DMS153 (cell line): ENCODE measurements at places on chromosomes 12 and 14.

DNA sequence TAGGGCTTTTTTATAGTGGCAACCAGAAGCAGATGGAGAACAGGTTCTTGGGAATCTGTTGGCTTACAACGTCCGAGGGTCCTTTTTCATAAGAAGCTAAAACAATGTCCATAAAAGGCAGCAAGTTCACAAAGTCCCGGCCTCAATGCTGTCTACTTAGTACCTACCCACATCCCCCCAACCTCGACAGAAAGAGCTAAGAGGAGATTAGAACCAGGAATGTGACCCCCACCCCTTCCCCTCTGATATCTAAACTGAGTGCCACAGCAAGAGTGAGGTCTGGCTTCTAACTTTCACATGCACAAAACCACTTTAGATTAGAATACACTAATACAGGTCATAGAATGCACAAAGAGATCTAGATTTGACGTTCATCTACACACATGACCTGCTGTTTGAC lies 4.5 kb downstream of the DPF3 start:
- DNase-seq = no peak

- no peak for DNase-seq
Measured at GRCh38 chr12:22573181-22573580, 28.8 kb upstream of the C2CD5 start.

GRCh38 chr12:30972035-30972434 lies 45.5 kb downstream of the TSPAN11 start:
- DNase-seq = no peak

GRCh38 chr14:76348898-76349297 lies 27.0 kb upstream of the ESRRB start:
- DNase-seq = no peak

DNA sequence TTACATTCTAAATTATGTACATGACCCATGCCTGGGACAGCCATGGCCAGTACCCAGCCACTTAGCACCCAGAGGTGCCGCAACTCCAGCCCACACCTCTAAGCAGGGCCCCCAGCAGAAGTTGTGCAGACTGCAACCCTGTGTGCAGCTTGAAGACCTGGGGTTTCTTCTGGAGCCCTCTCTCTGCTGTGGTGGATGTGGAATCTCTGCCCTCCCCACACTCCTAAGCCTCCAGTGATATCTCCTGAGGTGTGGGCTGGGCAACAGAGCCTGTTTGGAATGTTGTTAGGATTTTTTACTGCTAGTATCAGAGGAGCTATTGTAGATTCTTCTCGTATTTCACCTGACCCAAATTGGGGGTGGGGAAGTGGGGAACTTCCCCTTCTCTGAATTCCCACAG lies 59.4 kb upstream of the TUNAR start:
- no peak for DNase-seq

GRCh38 chr12:88923631-88924030 lies 343.4 kb upstream of the KITLG start:
- no peak for DNase-seq

DNA sequence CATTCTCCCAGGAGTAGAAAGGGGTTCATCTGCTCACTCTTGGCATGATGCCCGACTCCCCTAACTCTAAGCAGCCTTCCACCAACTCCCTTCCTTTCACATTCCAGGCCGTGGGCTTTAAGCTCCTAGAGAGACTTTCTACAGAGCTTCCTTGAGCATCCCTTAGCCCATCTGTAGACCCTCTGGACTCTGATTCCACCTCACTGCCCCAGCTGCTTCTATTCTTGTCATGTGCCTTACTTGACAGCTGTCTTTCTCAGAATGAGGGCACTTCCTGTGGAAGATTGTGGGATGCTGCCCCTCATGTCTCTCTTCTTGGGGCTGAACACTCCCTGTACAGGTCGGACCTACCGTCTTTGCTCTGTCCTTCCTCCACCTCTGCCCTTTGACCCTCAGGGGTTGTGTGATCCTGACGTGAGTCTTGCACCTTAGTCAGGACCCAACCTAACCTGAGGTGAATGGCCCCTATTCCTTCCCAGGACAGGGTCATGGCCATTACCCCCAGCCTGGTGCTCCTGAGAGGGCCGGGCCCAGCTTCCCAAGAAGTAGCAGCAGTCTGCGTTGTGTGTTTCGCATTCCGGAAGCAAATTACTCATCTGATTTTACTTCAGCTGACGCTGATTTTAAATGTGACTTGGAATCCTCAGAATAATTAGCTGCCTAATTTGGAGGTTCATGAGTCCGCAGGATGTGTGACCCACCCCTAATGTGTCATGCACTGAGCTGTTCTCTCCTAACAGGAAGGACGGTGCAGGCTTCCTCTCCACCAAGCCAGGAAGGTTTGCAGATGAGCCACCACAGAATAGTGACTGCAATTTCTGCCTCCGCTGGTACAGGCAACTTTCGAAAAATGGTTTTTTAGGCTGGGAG lies 2.7 kb upstream of the GALNT6 start:
- DNase-seq = no peak

GRCh38 chr14:67719866-67720265 lies 18.2 kb downstream of the RDH12 start:
- no peak for DNase-seq

- DNase-seq = no peak
Measured at GRCh38 chr14:79602742-79603141, 608.6 kb downstream of the DIO2 start.

DNA sequence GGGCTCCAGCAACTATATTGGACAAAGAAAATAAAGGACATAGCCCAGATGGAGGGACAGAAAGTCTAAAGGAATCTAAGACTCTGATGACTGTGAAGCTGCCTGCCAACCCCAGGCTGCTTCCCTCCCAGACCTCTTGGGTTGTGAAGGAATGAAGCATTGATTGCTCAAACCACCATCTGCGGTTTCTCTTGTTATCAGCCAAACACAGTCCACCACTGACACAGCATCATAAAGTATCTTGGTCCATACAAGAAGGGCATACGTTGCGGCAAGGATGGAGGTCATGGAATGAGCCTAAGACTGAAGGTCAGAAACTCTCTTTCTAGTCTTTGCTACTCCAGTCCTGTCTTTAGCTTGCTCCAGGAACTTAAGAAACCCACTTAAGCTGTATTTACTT lies 58.5 kb upstream of the PLXNC1 start:
- DNase-seq = no peak

DNA sequence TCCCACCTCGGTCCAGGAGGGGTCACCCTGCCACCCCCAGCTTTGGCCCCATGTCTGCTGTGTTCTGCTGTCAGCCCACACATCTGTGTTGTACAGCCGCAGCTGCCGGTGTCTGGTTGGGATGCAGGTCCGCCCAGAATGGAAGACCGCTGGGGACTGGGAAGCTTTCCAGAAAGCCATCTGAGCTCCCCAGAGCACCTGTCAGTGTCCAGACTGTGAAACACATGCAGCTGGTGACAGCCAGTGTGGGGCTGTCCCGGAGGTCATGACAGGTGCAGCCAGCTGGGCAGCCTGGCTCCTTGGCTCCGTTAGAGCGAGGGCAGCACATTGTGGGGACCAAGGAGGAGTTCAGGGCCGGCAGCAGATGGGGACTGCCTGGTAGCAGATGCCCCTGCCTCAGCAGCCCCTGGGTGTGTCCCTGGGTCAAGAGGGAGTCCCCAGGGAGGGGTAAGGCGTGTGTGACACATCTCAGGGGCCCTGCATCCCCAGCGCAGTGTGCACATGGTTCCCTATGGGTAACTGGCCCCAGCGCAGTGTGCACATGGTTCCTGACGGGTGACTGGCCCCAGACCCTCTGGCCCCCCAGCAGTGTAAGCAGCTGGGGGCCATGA lies 16.4 kb downstream of the CEP170B start:
- peak; percentile 7 for DNase-seq

- DNase-seq = peak; percentile 45
Measured at GRCh38 chr12:68451261-68452077, 119.3 kb upstream of the MDM1 start.

GRCh38 chr12:12008232-12008850 lies 62.4 kb upstream of the BCL2L14 start:
- DNase-seq = no peak

GRCh38 chr12:60223242-60223641 lies 627.4 kb downstream of the SLC16A7 start:
- DNase-seq = no peak

DNA sequence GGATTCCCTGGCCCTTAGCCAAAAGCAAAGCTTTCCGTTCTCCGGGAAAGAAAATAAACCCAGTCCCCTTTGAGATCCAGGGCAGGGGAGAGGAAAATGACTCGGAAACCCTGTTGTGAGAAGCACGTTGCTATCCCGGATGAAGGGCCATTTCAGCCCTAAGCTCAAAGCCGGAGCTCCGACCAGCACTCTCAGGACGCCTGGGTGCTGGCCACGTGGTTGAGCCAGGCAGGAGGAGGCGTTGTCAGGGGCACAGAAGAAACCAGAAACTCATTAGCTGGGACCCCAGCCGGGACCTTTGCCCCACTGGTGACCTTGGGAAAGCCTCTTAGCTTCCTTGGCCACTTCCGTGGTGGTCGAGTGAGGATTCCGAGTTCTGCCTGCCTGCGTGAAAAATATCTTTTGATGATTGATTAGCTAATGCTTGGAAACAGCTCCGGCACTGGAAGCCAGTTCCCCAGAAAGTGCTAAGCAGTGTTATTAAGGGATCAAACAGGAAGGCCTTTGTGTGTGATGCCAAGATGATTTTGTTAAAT lies 57.6 kb upstream of the FZD10 start:
- DNase-seq = peak; percentile 37

DNA sequence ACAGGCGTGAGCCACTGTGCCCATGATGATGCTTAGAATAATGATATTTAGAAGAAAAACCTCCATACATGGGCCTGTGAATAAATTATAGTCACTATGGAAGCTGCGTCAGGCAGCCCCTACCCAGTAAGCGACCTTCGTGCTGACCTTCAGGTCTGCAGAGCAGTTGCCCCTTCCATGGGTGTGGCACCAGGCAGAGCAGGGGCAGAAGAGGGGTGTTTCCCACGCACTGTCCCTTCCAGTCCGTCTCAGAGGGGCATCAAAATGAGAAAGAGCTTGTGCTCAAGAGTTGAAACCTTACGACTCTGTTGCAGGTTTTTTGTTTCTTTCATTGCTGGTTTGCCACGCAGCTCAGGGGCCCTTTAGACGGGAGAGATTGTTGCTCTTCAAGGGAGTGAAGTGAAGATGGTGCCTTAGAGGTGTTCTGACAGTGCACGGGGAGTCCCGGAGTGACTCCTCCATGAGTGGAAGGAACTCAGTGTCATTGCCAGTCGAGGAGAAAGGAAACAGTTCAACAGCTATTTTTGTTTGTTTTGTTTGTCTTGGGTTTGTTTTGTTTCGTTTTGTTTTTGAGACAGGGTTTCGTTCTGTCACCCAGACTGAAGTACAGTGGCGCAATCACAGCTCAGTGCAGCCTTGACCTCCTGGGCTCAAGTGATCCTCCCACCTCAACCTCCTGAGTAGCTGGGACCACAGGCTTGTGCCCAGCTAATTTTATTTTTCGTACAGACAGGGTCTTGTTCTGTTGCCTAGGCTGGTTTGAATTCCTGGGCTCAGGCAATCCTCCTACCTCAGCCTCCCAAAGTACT lies 13.9 kb downstream of the CKB start:
- DNase-seq = no peak

GRCh38 chr12:26077915-26078702 lies 46.7 kb downstream of the BHLHE41 start:
- no peak for DNase-seq

- DNase-seq = no peak
Measured at GRCh38 chr12:70757830-70758493, 120.7 kb upstream of the PTPRB start.

GRCh38 chr12:2691006-2691344 lies 103.8 kb upstream of the FKBP4 start:
- DNase-seq = peak; percentile 26

DNA sequence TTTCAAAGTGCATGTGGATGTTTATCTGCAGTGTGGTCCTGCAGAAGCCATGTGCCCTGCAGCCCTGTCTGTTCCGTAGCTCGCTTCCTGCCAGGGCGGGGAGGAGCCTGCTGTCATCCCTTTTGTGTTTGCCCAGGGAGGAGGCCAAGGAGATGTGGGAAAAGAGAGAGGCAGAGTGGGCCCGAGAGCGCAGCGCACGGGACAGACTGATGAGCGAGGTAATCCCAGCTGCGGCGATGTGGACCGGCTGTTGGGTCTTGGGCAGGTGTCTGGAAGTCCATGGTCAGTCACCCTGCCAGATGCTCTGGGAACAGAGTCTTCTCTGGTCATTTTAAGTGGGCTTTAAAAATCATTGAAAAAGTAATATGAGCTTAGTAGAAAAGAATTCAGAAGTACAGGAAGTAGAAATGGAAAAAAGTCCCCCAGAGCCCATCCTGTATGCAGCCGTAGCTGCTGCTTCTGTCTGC lies 12.8 kb downstream of the TCHP start:
- no peak for DNase-seq

- no peak for DNase-seq
Measured at GRCh38 chr14:94539181-94539580, 22.1 kb upstream of the SERPINA4 start.

DNA sequence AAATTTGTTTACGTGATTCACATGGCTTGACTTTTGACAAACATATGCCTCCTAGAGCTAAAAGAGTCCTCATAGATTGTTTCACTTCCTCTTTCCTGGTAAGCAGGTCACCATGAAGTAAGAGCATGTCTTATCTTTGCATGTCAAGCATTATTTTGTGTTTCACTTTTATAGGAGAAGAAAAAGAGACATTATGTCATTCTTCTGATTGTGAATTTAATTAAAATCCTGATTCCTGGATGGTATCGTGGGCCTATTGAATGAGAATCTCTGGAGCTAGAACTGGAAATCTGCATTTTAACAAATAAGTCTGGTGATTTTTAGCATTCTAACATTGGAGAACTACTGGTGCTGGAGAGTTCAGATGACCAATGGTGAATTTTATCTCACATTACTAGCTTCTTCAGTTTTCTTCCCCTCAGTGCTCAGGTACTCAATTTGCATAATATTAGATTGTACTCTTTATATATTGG lies 218.6 kb upstream of the ATP2B1 start:
- no peak for DNase-seq

DNA sequence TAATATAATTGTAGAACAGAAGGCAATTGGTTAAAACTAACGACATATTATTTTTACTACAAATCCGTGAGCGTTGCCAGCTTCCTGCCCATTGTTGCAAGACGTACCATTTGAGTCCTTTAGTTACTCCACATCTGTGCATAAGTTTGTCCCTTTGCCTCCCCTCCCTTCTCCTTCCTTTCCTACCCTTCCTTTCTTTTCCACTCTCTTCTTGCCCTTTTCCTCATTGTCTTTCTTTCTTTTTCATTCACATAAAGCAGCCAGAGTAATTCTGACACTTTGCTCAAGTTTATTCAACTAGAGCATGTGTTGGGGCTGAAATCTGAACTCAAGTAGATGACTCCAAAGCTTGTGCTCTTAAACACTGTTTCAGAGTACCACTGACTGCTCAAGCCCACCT lies 239.1 kb downstream of the FOXG1 start:
- no peak for DNase-seq

- no peak for DNase-seq
Measured at GRCh38 chr12:49843411-49843810, 505 bp upstream of the BCDIN3D start.

- no peak for DNase-seq
Measured at GRCh38 chr12:25052196-25052913, 103.5 kb upstream of the BCAT1 start.

GRCh38 chr14:65261425-65261920 lies 151.1 kb upstream of the FUT8 start:
- DNase-seq = no peak

GRCh38 chr12:5305425-5305824 lies 126.5 kb upstream of the NTF3 start:
- peak; percentile 81 for DNase-seq

GRCh38 chr12:93366422-93366821 lies 11.3 kb upstream of the NUDT4 start:
- DNase-seq = no peak
